ENCODE measurements at places on chromosomes 13 and 19.
A peak's percentile ranks its signal among the peaks of the same experiment; 100 is the strongest.

DNA sequence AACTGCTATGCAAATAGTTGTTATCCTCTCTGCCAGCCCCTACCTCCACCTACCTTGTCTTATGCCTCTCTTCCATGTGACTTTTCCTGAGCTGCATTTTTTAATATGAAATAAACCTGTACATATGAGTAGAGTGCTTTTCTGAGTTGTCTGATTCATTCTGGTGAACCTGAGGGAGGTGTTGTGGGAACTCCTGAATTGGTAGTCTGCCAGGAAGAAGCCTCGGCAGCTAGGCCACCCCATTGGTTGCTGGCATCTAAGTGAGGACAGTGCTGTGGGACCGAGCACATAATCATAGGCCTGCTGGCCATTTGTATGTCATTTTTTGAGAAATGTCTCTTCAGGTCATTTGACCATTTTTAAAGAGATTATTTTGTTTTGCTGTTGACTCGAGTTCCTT is 1146.8 kb downstream of the UQCRFS1 start:
- no peak for DNase-seq

DNA sequence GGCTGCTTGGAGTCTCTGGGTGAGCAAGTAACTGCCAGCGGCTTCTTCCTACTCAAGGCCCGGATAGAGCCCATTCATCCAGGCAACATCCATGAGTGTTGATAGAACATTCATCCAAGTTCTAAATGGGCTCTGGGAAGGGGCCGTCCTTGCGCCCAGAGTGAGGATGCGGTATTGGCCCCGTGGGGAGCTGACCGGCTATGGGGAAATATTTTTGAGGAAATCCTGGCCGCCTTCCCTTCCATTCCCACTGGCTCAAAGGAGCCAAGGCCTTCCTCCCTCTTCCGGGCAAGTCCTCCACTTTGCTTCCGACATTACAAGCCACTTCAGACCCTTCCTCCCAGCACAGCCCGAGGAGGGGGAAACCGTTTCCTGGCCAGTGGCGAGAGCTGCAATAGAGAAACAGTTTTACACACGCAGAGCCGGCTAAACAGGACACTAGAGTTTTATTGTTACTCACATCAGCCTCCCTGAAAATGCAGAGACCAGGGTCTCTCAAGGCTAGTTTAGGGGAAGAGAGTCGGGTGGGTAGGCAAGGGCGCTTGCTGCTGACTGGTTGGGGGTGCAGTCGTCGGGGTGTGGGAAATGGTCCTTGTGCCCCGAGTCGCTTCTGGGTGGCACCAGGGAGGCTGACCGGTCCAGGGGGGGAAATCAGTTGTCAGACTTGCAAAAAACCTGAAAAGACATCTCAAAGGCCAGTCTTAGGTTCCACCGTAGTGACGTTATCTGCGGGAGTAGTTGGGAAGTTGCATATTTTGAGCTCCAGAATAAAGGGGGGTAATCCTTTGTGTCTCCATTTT is 37.5 kb downstream of the C13orf46 start:
- no peak for DNase-seq

GRCh38 chr19:14533450-14533849 is 4.1 kb downstream of the TECR start:
- DNase-seq, result no peak

DNA sequence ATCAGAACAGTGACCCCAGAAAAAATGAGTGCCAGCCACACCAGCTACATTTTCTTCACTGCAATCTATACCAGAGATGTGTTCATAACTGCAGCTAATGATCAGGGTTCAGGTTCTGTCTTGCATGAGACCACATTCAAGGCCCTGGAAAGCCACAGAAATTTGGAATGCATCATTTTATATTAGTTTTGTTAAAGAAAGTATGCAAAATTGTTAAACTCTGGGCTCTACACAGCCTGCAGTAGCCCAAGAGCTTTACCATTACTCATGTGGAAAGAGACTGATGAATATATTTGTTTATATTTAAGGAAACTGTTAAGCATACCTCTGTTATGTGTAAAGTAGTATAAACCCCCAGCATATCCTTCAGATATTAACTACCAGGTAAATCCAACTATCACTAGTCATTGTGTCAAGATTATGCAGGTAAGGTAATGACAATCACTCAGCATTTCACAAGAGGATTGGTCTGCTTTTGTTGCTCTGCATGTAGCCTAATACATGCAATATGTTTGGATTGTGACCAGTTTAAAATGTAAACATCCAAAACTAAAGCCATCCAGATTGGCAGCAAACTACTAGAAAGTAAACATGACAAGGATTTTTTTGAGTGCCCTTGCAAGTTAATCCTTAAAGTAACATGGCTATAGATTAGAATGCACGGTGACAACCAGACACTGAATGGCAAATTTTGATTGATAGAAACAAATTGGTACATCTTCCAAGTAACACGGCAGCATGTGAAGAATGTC is 429.1 kb upstream of the ARGLU1 start:
- DNase-seq, result no peak

DNA sequence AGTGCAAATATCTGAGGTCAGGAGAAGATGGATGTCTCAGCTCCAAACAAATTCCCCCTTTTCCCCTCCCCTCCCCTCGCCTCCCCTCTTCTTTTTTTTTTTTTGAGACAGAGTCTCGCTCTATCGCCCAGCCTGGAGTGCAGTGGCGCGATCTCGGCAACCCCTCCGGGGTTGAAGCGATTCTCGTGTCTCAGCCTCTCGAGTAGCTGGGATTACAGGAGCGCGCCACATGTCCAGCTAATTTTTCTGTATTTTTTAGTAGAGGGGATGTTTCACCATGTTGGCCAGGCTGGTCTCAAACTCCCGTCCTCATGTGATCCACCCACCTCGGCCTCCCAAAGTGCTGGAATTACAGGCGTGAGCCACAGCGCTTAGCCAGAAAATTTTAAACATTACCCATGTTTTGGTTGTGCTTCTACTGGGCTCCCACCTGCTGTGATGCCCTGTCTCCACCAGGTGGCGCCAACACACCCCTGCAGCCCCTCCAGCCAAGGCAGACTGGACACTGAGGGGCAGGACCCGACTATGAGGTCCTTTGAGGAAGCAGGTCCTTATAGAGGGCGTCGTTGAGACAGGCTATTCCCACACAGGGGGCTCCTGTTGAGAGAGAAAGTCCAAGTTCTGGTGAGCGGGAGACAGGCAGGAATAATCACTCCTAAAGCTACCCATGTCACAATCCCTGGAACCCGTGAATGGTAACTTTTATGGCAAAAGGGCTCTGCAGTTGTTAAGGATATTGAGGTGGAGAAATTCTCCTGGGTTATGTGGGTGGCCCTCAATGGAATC is 6.3 kb downstream of the ERICH4 start:
- DNase-seq, result peak; percentile 68

DNA sequence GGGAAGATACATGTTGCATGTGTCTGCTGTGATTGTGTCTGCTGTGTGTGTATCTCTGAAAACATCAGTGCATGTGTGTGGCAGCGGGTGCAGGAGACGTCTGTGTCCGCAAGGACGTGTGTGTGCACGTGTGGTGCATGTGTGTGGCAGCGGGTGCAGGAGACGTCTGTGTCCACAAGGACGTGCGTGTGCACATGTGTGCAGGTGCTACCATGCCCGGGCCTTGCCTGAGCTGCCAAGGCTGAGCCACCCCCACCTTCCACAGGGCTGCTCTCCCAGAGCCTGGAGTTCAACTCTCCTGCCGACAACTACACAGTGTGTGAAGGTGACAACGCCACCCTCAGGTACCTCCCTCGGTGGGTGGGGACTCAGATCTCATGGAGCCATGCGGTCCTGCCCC is 10.4 kb downstream of the IGLON5 start:
- DNase-seq, result no peak

GRCh38 chr13:110877737-110878258 is 37.1 kb downstream of the ANKRD10 start:
- DNase-seq, result no peak

- DNase-seq, result no peak
These were observed 34.1 kb downstream of the INSR start for GRCh38 chr19:7260161-7260560.

GRCh38 chr13:20489185-20489820 is 36.4 kb downstream of the CRYL1 start:
- no peak for DNase-seq

DNA sequence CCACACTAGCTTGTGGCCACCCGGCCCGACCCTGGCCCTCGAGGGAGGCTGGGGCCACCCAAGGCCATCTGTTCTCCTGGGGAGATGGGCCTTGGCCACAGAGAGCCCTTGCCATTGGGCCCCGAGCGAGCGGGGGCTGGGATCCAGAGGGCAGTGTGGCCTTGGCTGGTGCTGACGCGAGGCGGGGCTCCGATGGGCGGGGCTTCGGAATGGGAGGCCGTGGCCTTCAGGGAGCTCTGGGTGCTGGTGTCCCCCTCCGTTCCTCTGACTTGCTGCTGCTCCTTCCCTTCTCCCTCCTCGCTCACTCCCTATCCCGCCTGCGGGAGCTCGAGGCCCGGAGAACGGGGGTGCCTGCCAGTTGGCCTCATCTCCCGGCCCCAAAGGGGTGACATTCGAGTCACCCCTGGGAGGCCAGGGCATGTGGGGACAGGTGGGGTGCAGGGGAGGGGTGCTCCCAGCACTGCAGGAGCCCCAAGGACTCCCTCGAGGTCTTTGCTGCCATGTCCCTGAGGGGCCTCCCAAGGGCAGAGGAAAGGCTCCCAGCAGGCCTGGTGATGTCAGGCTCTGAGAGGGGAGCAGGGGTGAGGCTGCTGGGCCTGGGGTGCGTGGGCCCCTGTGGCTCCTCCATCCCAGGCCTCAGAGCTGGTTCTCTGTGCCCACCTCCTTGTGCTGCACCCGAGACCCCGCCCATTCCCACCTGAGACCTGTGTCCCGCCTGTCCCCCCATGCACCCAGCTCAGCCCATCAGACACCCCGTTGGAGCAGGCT is 4.2 kb downstream of the NCLN start:
- no peak for DNase-seq

- no peak for DNase-seq
These were observed 1427.7 kb downstream of the EFNB2 start for GRCh38 chr13:105107781-105108180.

- peak; percentile 42 for DNase-seq
These were observed 332.2 kb downstream of the MYO16 start for GRCh38 chr13:108961542-108962125.

GRCh38 chr19:56720281-56720680 is 48.7 kb upstream of the ZNF835 start:
- DNase-seq, result peak; percentile 21

GRCh38 chr19:42255766-42256745 is 1.1 kb upstream of the ERF start:
- DNase-seq, result no peak

DNA sequence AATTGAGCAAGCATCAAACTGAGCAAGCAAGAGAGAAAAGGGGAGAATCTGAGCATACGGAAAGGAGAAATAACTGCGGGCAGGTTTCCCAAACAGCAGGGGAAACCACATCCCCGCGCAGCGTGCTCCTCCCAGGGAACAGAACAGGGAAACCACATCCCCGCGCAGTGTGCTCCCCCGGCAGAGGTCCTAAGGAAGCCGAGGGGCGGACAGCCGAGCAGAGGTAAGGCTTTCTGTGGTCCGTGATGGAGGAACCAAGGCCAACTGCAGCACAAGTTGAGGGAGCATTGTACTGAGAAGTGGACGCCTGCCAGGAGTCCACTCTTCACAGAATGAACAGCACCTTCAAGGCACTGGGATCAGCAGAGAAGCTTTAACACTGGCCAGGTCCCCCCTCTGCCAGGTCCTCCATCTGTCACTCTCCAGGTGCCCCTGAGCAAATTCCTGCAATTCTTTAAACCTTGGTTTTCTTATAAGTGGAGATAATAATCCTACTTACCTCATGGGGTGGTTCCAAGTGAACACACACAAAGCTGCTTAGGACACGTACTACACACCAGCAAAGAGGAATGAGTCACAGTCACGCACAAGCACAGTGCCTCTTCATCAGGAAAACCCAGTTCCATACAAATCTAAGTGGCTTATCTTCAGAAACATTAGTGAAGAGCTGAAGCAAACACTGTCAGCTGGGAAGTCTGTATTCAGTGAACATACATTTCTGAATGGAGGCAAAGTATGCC is 23.0 kb upstream of the LAMP1 start:
- DNase-seq, result peak; percentile 25

- DNase-seq, result peak; percentile 93
These were observed 100.6 kb upstream of the PABPC3 start for GRCh38 chr13:24995225-24995804.

DNA sequence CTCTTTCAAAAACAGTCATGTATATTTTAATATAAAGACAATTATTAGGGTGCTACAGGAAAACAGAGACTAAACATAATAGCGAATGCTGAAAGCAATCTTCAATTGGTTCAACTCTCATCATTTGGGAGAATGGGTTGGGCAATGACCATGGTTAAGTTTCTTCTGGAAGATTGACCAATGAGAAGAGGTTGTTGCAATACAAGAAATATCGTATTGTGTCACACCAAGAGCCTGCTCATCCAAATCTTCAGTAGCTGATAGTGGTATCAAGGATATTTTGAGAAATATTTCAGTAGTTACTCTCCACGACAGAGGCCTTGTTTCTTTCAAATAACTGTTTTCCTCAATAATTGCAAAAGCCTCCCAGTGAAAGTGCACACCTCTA is 83.0 kb upstream of the FNDC3A start:
- no peak for DNase-seq

DNA sequence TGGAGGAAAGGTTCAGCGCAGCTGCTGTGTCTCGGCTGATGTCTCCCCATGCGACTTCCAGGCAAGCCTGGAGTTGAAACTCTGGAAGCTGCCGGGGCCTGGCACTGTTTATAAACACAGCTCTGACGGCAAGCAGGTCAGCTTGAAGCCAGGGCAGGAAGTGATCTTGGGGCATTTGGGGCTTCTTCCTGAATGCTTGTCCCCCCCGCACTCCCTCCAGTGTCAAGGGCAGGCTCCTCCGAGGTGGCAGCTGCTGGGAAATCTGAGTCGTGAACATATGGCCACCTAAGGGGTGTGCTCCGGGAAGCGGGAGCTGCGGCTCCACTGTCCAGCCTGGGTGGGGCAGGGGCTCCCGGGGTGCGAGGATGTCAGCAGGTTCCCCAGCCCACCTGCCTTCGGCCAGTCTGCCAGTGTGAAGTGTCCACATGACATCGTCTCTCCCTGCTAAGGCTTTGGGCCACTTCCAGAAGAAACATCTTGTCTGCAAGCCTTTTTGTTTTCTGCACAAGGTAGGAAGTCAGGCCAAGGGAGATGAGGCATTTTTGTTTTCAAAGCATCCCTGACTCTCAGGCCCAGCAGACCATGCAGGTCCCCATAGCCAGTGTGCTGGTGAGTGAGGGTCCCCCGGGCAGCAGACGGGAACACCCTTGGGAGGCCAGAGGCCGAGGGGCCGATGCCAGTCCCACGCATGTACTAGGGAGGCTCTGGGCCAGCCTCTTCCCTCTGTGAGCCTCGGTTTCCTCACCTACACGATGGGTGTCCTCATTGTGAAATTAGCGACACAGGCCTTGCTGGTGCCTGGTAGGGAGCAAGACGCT is 2.7 kb downstream of the PIAS4 start:
- DNase-seq, result no peak

DNA sequence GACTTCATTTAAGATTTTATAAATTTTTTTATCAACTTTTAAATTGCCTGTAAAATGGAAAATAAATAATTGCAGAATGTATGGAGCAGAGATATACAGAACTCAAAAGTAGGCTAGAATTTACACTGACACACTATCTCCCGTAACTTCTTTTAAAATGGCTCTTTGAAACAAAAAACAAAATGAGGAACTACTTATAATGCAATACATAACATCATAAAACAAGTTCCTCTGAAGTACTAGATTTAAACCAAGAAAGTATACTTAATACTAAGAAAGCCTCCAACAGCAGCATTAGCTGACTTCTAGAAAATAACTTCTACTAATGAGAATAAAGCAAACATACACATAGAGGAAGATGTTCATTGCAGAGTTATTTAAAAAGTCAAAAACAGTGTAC is 17.0 kb downstream of the RBM26 start:
- no peak for DNase-seq

GRCh38 chr19:8988204-8988603 is 22.0 kb downstream of the MUC16 start:
- DNase-seq, result peak; percentile 35

- DNase-seq, result no peak
These were observed 22.7 kb upstream of the MBNL2 start for GRCh38 chr13:97199451-97199850.

All from common myeloid progenitor, CD34-positive (primary cell).